Omental fat pad (tissue), 4 donors: ENCODE measurements at places on chromosomes 2 and 18.

DNA sequence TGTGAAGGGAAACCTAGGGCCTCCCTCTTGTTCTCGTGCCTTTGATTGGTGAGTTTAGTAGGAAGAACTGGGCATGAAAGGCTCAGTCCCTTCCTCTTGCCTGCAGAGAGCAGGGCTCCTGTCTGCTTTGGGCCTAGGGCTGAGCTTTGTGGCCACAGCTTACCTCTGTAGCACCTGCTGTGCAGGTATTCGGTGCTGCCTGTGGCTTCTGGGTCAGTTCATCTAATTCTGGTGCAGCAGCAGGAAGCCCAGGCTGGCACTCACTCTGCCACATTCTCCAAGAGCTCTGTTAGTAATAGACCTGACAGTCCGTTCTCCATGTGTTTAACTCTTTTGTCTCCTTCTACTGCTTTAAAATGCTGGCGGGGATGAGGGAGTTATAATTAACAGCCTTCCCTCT lies 96.5 kb downstream of the DLGAP1 start:
- no peak for DNase-seq

DNA sequence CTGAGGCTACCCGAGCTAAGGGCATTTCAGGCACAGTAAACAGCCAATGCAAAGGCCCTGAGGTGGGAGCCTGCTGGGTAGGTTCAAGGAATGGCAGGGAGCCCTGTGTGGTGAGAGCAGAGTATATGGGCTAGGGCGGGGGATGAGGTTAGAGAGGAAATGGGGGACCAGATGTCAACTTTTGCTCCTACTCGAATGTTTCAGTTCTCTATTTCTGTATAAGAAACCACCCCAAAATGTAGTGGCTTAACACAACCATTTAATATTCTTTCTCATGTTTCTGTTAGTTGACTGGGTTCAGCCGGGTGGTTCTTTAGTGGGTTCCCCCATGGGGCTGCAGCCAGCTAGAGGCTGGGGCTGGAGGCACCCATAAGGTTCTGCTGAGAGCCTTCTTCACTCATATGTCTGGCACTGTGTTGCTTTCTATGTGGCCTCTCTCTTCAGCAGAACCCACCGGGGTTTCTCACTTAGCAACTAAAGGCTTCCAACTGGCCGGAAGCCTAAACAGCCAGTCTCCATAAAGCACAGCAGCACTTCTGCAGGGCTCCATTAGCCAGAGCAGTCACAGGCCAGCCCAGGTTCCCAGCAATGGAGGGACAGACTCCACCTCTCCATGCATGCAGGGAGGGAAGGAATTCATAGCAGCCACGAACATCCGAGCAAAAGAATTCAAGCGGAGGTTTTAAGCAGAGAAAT lies 5.6 kb upstream of the ATOH8 start:
- no peak for DNase-seq

GRCh38 chr2:96103761-96104486 lies 12.4 kb downstream of the ADRA2B start:
- DNase-seq, result no peak

DNA sequence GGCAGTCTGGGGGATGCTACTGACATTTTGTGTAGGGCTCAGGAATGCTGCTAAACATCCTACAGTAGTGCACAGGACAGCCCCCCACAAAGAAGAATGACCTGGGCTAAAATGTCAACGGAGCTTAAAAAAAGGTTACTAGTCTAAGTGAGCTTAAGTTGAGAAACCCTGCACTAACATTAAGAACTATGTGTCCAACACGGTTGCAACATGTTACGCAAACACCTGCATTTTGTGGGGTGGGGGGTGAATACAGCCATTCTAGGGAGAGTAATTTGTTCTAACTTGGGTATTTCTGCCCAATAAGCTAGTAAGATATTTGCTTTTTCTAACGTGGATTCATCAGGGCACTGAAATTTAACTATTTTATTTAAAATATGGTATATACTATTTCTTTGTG lies 57.9 kb downstream of the SLC8A1 start:
- DNase-seq, result no peak

GRCh38 chr2:201132518-201132917 lies 16.6 kb downstream of the CFLAR start:
- DNase-seq, result no peak

GRCh38 chr2:72134408-72134996 lies 13.2 kb downstream of the CYP26B1 start:
- no peak for DNase-seq

DNA sequence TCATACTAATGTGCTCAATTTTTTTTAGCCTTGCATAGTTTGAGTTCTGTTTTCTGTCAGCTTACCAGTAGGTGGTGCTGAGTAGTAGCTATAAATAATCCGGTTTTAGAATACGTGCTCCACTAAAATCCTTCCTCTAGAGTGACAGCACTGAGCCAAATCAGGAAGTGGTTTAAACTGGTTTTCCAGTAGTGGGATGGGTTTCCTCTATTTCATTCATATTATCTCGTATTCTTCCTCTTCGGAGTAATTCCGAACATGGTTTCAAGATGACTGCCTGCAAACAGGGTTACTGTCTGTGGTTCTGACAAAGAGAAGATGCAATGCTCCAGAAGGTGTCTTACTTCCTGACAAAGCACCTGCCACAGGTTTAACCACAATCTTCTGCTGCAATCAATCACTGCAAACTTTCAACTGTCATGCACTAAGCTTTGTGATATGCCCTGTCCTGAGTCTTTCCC lies 496.9 kb upstream of the VRK2 start:
- DNase-seq, result no peak

DNA sequence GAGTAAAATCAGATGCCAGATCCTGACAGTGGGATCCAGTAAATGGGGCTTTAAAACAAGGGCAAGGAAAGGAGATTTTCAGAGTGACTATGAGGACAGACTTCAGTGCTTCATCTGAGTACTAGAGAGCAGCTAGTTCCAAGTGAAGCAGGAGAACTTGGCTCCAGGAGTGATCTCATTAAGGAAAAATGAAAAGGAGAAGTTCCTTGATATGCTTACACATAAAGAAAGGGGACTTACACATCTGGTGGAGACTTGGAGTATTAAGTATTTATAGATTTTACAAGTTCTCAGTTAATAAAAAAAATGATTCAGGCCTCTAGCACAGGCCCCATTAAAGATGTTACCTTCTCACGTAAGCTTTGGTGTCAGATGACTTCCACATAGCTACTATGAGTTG lies 105.8 kb downstream of the ICOS start:
- no peak for DNase-seq

- DNase-seq, result peak; percentile 27
Measured at GRCh38 chr2:36965751-36966369, 476 bp downstream of the STRN start.

DNA sequence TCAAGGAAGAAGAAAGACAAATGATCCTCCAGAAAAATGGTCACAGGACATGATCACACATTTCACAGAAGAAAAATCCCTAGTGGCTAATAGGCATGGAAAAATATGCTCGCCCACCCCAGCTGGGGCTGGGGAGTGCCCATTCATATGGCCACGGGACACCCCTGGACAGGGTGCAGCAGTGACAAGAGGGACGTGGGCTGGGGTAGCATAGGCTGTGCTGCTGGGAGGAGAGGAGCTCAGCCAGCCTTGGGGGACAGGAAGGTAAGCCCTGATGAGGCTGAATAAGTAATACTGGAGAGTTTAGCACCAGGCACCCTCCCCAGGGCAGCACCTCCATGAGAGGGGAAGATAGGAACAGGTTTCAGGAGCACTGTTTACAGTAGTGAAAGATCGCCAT lies 254.9 kb upstream of the HS6ST1 start:
- DNase-seq, result no peak

GRCh38 chr2:218875692-218876246 lies 4.9 kb upstream of the WNT10A start:
- DNase-seq, result no peak

DNA sequence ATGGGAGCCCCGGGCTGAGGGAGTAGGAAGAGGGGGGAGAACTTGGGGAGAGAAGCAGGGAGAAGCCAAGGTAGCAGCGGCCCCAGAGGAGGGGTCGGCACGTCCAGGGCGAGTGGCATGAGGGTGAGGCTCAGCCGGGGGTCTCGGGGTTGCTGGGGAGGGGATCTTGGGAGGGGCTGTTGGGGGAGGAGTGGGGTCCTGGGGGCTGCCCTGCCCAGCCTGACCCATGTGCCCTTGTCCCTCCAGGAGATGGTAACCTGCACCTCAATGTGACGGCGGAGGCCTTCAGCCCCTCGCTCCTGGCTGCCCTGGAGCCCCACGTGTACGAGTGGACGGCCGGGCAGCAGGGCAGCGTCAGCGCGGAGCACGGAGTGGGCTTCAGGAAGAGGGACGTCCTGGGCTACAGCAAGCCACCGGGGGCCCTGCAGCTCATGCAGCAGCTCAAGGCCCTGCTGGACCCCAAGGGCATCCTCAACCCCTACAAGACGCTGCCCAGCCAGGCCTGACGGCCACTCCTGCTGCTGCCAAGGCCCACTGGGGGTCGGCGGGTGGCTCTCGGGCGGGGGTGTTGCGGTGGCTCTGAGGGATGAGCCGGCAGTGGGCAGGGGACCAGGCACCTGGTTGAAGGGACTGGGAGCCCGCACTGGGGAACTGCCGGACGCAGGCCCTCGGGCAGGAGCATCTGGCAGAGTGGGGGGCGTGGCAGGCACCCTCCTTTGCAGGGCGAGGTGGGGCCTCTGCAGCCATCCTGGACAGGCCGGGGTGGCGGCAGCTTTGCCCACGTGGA lies 9.0 kb upstream of the GAL3ST2 start:
- no peak for DNase-seq

DNA sequence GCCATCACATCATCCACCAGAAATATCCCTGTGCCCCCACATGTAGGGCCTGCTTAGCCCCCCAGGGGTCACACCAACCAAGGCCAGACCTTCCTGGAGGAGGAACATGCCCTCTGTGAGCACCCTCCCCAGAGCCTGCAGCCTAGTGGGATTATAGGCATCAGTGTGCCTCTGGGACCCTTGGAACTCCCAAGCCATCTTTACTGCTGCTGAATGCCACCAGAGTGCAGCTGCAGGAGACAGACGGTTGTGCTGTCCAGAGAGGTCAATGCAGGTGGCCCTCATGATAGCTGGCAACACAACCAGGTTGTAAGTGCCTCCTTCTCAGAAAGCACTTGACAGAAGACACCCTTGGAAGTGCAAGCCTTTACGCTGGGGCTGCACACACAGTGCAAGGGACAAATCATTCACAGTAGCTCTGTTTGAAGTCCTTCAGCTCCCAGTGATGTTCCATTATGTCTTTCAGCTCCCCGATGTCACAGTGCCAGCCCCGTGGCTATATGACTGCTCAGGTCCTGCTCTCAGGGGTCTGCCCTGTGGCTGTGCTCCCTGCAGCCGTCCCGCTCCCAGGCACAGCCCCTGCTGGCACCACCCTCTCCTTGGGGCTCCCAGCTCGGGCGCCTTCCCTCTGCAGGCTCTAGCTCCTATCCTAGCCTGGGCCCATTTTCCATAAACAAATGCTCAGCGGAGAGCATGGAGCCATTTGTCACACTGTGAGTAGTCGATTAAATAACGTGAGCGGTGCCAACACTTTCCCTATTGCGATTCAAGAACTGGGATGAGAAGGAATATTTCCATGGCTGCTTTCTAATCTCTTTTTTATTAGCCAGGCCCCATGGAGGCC lies 65.1 kb downstream of the EDAR start:
- DNase-seq, result no peak

GRCh38 chr2:196750291-196750923 lies 49.1 kb downstream of the GTF3C3 start:
- DNase-seq, result no peak

DNA sequence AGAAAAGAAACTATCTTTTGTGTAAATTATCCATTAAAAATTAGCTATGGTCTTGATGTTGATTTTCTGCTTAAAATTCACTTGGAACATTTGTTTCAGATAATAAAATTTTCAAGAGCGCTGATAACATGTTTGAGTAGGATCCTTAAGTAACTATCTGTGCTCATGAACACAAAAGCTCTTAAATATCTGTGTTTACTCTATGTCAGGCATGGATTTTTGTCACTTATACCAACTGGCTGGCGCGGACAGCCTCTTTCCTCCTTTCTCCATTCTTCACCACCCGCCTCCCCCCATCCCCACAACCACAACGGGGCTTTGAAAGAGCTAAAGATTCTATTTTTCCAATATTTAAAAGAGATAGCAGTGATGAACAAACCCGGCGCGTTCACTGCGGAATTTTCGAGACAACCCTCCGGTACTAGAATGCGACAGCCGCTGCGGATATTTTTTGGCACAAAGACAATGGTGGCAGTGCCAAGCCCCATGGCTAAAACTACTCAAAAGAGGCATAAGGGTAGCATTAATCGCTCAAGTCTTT lies 181.5 kb downstream of the TCF4 start:
- no peak for DNase-seq

GRCh38 chr2:23707096-23707495 lies 219.8 kb downstream of the ATAD2B start:
- DNase-seq, result no peak

DNA sequence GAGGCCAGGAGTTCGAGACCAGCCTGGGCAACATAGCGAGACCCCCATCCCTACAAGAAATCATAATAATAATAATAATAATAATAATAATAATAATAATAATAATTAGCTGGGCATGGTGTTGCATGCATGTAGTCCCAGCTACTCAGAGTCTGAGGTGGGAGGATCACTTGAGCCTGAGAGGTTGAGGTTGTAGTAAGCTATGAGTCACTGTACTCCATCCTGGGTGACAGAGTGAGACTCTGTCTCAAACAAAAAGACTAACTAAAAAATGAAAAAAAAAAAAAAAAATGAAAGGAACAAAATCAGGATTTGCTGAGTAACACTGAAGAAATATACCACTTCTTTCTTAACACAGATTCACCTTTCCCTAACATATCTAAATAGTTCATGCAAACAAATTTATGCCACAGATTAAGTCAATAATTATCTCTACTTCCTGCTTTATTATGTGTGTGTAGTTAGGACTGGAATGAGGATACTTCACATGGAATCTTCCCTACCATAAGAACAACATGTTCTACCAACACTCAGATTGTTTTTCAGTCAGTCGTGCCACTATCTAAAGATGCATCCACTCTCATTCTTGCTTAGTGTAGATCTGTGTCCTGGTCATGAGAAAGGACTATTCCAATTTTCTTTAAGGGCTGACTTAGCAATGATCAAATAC lies 928.7 kb downstream of the SLC4A3 start:
- DNase-seq, result no peak

GRCh38 chr2:234980451-234981187 lies 28.8 kb downstream of the SH3BP4 start:
- DNase-seq, result no peak

- no peak for DNase-seq
Measured at GRCh38 chr2:165562233-165562632, 92.7 kb downstream of the CSRNP3 start.

GRCh38 chr2:238866656-238867277 lies 18.9 kb downstream of the TWIST2 start:
- DNase-seq, result no peak

DNA sequence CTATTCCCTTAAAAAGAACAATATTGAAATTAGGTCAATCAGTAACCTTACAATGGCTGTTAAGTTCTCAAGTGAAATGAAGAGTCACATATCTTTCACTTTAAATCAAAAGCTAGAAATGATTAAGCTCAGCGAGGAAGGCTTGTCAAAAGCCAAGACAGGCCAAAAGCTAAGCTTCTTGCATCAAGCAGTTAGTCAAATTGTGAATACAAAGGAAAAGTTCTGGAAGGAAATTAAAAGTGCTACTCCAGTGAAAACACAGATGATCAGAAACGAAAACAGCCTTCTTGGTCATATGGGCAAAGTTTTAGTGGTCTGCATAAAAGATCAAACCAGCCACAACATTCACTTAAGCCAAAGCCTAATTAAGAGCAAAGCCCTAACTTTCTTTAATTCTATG lies 402.6 kb upstream of the ZEB2 start:
- DNase-seq, result no peak

- DNase-seq, result peak; percentile 18
Measured at GRCh38 chr2:239311132-239312040, 89.4 kb downstream of the HDAC4 start.
